ENCODE measurements at places on chromosomes 7 and 10.

GRCh38 chr10:132570771-132571649 is 33.4 kb downstream of the INPP5A start:
- DNase-seq: no peak

GRCh38 chr10:22629852-22630233 is 84.5 kb downstream of the PIP4K2A start:
- no peak for DNase-seq

DNA sequence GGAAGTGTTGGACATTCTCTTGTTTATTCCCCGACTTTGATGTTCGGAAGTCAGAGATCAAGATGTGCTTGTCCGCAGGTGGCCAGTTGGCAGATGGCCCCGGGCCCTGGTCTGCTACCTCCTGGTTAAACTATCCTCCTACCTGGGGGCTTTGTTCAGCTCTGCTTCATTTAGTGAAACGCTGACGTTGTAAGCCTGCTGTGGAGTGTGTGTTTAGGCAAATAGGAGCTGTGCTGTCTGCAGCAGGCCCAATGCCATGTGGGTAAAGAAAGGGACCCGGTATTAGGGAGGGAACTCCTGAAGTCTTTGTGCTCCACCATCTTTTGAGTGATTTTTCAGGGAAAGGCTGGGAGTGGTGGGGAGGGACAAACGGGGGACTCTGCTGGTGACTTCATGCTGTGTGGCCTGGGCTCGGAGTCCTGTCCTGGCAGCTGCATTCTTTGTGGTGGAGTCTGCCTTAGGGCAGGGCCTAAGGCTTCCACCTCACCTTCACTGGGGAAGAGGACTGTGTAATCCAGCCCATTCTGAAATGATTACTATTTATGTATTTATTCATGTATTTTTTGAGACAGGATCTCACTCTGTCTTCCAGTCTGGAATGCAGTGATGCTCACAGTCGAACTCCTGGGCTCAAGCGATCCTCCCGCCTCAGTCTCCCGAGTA is 171.1 kb upstream of the KLF6 start:
- no peak for DNase-seq

DNA sequence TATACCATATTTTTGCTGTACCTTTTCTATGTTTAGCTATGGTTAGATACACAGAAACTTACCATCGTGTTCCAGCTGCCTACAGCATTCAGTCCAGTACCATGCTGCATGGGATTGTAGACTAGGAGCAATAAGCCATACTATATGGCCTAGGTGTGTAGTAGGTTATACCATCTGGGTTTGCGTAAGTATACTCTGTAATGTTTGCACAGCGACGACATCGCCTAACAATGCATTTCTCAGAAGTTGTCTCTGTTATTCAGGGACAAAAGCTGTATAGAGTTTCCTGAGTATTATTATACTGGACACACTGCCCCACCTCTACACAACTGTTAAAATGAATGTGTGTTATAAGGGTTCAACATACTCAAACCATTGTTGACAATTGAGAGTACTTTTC is 93.8 kb upstream of the MKI67 start:
- no peak for DNase-seq

DNA sequence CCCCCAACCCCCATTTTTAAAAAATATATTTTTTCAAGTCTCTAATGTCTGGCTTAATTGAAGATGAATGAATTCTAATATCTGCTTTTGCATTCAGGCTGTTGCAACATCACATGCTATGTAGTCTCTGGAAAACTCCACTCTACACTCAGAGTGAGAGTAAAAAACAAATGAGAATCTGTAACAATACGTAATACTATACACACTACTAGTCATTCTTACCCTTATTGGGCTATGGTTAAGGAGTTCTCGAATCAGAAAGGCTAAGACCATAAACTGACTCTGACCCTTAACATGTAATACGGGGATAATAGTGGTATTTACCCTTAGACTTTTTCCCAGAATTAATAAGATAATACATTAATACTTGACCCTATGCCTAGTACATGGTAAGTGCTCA is 42.9 kb upstream of the TMEM168 start:
- DNase-seq: no peak

GRCh38 chr7:44074349-44074695 is 8.0 kb downstream of the POLM start:
- no peak for DNase-seq

Measured in T-helper 22 cell (primary cell).